ENCODE measurements at places on chromosomes 13 and 19. TPM values are rescaled to one million over a fixed set of nuclear protein-coding genes. Genes with fewer than 3 reads are reported as not detected.

GRCh38 chr13:73633817-73634460 lies 500.3 kb downstream of the KLF12 start:
- DNase-seq = no peak
- no peaks in the 10 kb centered on the region for H3K36me3 ChIP-seq
- peaks cover 4% of the 10 kb centered on the region for H3K27me3 ChIP-seq
- H3K27ac ChIP-seq = no peak overlapping the region
- H3K4me1 ChIP-seq = no peaks in the 10 kb centered on the region

DNA sequence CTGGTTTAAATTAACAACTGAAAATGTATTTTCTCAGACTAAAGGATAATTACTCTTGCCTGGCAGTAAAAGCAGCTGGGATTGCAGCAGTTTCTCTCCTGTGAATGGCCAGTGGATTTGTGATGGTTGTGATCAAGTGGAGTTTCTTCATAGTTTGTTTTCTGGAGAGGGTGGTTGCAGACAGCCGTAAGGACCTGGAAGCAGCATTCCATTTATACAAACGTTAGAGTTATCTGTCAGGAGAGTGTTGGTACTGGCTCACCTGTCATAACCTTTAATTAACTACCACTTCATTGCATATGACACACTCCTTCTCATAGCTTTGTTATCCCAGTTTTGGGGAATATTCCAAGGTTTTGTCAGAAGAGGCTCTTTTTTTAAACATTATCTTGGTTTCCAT lies 258.4 kb upstream of the SLC10A2 start:
- DNase-seq = no peak
- H3K27me3 ChIP-seq = no peaks in the 10 kb centered on the region
- H3K27ac ChIP-seq = no peak overlapping the region
- no peaks in the 10 kb centered on the region for H3K4me1 ChIP-seq

The STAP2 gene
- 7.3 TPM for total RNA-seq

- H3K27ac ChIP-seq = no peak overlapping the region
- H3K4me3 ChIP-seq = no peak overlapping the region
- DNase-seq = no peak
- peaks cover 9% of the 10 kb centered on the region for H3K27me3 ChIP-seq
- H3K36me3 ChIP-seq = no peaks in the 10 kb centered on the region
- no peaks in the 10 kb centered on the region for H3K4me1 ChIP-seq
Measured at GRCh38 chr19:28963486-28964250, 249.3 kb downstream of the UQCRFS1 start.

DNA sequence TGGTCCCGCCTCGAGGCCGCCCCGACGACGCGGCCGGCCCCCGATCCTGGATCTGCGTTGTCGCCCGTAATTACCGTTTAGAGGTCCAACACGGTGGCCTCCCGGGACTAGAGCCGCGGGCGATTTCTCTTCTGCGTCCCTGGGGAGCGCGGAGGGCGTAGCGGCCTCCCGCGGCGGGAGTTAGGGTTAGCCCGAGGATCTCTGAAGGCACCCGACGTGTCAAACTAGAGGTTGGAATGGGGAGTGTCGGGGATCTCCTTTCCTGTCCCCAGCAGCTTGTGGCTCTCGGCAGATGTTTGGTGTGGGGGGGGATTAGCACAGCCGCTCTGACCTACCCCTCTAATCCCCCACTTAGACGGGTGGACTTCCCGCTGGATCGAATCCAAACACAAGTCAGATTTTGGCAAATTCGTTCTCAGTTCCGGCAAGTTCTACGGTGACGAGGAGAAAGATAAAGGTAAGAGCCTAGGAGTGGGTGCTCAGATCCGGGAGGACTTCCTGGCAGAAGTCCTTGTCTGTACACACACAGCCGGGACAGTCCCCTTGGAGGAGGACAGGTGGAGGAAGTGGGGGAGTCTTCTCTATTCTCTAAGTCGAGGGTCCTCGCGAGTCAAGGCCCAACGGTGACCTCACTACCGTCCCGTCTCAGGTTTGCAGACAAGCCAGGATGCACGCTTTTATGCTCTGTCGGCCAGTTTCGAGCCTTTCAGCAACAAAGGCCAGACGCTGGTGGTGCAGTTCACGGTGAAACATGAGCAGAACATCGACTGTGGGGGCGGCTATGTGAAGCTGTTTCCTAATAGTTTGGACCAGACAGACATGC lies 581 bp downstream of the CALR start:
- peak overlapping the region; percentile 98 for H3K27ac ChIP-seq
- peak; percentile 63 for DNase-seq
- no peaks in the 10 kb centered on the region for H3K27me3 ChIP-seq
- peaks cover 30% of the 10 kb centered on the region for H3K36me3 ChIP-seq
- peaks cover 43% of the 10 kb centered on the region for H3K4me1 ChIP-seq

DNA sequence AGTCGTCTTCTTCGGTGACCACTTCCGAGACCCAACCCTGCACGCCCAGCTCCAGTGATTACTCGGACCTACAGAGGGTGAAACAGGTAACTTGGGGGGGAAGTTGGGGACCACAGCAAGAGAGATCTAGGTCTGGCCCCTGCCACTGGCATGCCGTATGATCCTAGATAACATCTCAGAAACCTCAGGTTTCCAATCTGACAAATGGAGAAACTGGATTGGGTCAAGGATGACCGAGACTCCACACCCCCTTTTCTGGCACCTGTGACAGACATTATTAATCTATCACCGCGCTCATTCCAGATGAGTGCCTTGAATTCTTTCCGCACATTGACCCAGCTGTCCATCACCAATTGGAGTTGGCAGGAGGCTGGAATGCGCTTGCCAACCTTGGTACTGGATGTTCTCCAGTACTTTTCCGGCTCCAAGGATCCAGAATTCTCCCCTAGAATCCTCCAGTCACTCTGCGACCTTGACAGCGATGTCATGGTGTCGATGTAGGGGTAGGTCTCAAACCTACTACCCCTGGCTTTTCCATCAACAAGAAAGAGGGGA lies 17.4 kb downstream of the VASP start:
- no peaks in the 10 kb centered on the region for H3K27me3 ChIP-seq
- H3K27ac ChIP-seq = no peak overlapping the region
- DNase-seq = no peak
- H3K4me1 ChIP-seq = peaks cover 24% of the 10 kb centered on the region
- peaks cover 12% of the 10 kb centered on the region for H3K36me3 ChIP-seq
- H3K4me3 ChIP-seq = no peak overlapping the region

The F2RL3 gene
- 2.0 TPM for total RNA-seq

The PNMA8B gene
- total RNA-seq = not detected
